ENCODE measurements at places on chromosomes 2 and 18.

GRCh38 chr18:76052227-76052595, 442.8 kb downstream of the ZNF516 start:
- DNase-seq: no peak

- DNase-seq: peak; percentile 52
Measured at GRCh38 chr2:241629762-241630435, 7.1 kb downstream of the THAP4 start.

GRCh38 chr2:181371782-181372645, 85.2 kb upstream of the ITGA4 start:
- DNase-seq: peak; percentile 40

GRCh38 chr2:170736628-170737027, 21.5 kb downstream of the SP5 start:
- DNase-seq: no peak

DNA sequence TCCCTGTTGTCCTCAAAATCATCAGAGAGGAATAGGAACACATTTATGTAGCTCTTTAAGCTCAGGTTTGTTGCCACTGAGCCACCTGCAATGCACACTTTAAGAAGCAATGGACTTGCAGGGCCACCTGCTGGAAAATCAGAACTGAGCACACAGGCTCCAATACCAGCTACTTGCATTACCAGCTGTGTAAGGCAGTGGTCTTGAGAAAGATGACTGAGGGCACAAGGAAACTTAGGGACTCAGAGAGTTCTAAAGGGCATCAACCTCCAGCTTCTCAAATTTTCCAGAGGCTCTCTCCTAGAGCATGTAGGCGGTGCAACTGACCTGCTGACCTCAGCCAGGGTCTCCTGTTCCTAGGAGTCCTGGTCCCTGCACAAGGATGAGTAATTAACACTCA, 2.5 kb upstream of the CNDP2 start:
- peak; percentile 61 for DNase-seq

- DNase-seq: peak; percentile 46
Measured at GRCh38 chr18:62914871-62915392, 199.6 kb downstream of the PHLPP1 start.

DNA sequence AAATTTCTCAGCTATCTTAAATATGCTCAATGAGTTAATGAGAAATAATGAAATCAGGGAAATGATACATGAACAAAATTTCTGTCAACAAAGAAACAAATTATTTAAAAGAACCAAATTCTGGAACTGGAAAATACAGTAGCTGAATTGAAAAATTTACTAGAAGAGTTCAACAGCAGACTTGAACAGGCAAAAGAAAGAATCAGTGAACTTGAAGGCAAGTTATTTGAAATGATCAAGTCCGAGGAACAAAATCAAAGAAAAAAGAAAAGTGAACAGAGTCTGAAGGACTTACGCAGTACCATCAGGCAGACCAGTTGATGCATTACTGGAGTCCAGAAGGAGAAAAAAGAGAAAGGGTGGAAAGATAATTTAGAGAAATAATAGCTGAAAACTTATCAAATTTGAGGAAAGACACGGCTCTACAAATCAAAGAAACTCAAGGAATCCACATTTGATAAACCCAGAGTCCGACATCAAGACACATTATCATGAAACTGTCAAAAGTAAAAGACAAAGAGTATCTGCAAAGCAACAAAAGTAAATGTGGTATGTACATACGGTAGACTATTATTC, 83.6 kb downstream of the CCDC138 start:
- no peak for DNase-seq

- DNase-seq: no peak
Measured at GRCh38 chr2:217735899-217736298, 266.9 kb downstream of the TNS1 start.

- no peak for DNase-seq
Measured at GRCh38 chr2:239278361-239278760, 122.5 kb downstream of the HDAC4 start.

GRCh38 chr18:39681061-39681460, 2115.5 kb upstream of the CELF4 start:
- no peak for DNase-seq

GRCh38 chr18:70359071-70359470, 70.2 kb downstream of the SOCS6 start:
- no peak for DNase-seq

GRCh38 chr2:203237346-203238238, 1.2 kb upstream of the CYP20A1 start:
- DNase-seq: no peak

DNA sequence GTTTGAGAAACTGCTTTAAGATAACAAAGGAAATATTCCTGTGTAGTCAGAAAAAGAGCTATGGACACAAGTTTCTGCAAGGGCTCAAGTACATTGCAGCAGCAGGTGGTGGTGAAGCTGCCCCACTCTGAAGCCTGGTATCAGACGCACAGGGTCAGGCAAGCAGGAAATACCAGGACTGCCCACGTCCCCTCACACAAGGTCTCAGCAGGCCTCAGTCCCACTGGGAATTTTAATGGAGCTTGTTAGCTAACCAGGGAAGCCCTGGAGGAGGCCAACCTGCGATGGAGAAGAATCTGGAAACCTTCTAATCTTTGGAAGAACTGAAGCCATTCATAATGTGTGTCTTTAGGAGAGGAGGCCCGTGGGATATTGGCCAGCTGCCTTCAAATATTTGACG, 168.3 kb downstream of the UXS1 start:
- no peak for DNase-seq

DNA sequence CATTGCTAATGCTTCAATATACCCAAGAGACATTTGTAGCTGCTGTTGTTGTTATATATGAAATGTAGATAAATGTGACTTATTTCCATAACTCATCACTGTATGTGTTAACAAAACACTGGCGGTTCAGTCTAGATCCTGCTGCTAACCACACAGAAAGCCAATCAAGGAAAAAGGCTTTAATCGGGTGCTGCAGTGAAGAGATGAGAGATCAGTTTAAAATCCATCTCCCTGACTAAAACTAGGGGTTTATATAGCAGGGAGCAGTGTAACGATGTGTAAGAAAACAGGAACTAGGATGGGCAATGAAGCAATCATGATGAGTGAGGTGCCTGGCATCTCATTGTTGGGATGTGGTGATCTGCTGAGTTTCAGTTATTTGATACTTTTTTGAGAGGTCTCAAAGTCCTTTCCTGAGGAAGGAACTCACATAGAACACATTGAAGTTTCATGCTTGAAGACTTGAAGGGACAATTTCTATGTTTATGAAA, 677.7 kb upstream of the CDH7 start:
- no peak for DNase-seq

- no peak for DNase-seq
Measured at GRCh38 chr2:39228413-39229209, 15.2 kb downstream of the CDKL4 start.

DNA sequence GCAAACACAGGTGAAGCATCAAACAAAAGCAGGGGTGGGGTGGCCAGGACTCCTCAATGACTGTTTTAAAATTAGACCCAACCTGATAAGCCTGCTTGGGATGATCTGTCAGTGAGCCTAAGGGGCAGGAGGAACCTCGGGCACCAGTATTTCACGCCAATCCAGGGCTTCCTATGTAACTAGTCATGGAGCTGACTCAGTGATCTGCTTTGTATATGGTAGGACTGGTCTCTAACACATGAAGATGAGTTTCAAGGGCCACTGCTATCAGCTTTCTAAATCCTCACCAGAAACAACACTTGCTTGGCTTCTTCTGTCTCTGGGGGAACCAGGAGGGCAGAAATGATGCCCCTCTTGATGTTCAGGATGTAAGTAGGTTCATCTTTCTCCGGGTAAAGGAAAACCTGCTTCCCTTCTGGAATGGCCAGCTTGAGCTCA, 6.2 kb downstream of the APOB start:
- no peak for DNase-seq

- no peak for DNase-seq
Measured at GRCh38 chr2:74744731-74745515, 89.0 kb upstream of the HK2 start.

GRCh38 chr2:223692191-223692947, 90.2 kb upstream of the SCG2 start:
- DNase-seq: peak; percentile 69

DNA sequence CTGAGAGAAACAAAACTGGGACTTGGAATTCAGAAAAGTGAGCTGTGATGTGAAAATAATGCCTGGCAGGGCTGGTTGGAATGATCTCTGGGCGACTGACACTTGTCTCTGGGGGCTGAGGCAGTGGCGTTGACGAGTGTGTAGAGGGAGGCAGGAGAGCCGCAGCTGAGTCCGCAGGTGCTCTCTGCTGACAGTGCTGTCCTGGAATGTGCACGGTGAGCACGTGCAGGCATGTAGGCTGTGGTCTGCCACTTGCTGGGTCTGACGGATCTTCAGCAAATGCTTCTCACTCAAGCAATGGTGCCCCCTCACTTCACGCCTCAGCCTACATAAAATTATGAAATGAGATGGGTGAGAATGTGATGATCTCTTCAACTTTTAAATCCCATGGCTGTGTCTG, 38.5 kb upstream of the ATP9B start:
- no peak for DNase-seq

- DNase-seq: no peak
Measured at GRCh38 chr2:74619651-74620297, 28.4 kb downstream of the M1AP start.

DNA sequence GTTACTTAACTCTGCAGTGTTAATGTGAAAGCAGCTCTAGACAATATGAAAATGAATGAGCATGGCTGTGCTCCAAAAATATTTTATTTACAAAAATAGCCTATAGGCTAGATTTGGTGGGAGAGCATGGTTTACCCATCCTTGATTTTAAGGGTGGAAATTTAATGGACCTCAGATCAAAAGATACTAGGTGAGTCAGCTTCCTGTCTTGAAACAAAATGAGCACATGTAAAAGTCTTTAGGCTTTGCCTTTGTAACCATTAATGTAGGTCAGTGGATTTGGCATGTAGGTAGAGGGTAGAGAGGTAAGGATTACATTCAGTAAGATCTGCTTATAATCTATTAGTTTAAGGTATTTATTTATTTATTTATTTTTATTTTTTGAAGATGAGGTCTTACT, 72.7 kb downstream of the GREB1L start:
- no peak for DNase-seq

- DNase-seq: no peak
Measured at GRCh38 chr2:229064749-229065148, 206.3 kb downstream of the PID1 start.

DNA sequence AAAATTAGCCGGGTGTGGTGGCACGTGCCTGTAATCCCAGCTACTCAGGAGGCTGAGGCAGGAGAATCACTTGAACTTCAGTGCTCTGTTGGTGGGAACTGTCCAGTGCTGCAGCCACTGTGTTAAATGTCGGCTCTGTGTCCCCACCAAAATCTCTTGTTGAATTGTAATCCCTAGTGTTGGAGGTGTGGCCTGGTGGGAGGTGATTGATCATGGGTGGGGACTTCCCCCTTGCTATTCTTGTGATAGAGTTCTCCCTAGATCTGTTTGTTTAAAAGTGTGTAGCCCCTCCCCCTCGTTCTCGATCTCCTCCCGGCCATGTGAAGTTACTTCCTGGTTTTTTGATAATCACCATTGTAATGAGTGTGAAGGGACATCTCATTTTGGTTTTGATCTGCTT, 9.8 kb upstream of the RPL31 start:
- no peak for DNase-seq

DNA sequence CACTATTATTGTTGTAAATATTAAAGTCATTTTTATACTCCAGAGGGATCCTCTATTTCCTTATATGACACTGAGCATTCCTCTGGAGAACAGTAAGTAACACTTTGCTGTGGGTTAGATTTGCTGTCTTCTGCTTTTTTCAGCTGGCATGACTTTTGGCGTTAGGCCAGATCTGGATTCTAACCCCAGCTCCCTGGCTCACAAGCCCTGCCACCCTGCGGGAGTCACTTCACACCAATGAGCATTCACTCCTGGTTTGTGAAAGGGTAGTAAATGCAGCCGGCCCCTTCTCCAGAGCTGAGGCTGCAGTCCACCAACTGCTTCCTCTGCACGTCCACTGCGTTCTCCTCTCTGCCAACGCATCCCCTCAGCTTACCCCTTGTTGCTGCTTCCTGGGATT, 373.8 kb upstream of the RAB6C start:
- DNase-seq: no peak

- no peak for DNase-seq
Measured at GRCh38 chr2:147756069-147756468, 88.8 kb upstream of the ACVR2A start.

DNA sequence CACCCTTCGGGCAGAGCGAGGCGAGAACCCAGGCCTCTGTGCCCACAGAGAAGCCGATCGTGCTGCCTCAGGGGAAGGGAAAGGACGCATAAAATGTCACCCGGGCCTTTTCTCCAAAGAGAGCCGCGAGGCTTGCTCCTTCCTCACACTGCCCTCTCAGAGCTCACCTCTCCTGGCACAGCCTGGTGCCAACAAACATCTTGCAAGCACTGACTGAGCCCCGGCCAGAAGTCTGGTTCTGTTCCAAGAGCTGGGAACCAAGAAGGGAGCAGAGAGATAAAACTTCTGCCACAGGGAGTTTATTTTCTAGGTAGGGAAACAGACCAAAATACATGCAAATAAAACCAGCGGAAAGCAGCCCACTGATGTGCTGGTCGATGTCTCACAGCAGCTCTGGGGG, 13.6 kb upstream of the ADI1 start:
- DNase-seq: no peak

DNA sequence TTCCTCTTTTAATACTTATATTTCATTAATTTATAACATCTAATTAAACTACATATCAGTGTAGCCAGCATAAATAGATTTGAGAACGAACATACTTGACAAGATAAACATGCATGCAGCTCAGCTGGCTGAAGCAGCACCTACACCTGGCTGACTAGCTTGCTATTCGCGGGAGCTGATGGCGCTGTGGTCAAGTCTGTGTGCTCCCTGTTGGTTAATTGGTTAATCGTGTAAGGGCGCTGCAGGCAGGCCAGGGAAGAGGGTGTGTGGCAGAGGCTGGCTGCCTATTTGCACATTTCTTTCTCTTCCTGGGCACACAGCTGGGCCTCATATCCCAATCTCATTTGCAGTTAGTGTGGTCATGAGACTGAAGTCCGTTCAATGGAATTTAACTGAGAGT, 14.5 kb upstream of the VWA3B start:
- no peak for DNase-seq

DNA sequence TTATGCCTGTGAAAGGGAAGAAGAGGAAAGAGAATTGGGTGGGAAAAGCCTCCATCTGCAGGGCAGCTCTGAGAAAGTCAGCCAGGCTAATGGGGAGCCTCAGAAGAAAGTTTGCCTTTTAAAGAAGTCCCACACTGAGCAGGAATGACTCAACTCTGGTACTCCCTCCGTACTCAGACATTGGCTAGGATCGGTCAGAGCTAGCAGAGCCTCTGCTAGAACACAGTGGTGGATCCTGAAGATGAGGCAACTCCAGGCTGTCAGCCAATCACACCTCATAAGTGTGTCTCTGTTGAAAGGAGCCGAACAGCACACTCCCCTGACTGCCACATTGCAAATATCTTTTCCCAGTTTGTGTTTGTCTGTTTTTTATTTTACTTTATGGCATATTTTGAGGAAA, 96.9 kb downstream of the HNRNPLL start:
- DNase-seq: peak; percentile 62

GRCh38 chr2:122528061-122528460, 772.6 kb downstream of the TSN start:
- peak; percentile 2 for DNase-seq

- peak; percentile 71 for DNase-seq
Measured at GRCh38 chr2:122643725-122644329, 888.4 kb downstream of the TSN start.
